Suppressor macrophage treated with lipopolysaccharide for 1 hour (primary cell): ENCODE measurements at places on chromosomes 1 and 21.

GRCh38 chr1:17717594-17718535 is 37.3 kb upstream of the ACTL8 start:
- DNase-seq: no peak

DNA sequence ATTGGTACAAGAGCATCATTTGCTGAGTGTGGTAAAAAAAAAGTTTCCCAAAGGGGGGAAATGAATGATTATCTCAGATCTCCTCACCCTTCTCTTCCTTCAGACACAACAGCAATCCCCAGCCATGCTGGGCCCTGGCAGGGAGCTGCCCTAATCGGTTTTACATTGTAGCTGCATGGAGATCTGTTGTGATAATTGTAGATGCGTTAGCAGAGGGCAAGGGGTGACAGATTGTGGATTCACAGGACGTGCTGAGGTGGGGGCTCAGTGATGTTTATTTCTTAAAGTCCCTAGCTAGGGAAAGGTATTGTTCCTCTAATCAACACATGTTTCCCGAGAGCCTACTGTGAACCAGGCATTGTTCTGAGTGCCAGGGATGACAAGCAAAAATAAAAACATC is 304.1 kb downstream of the PBX1 start:
- DNase-seq: no peak

GRCh38 chr1:37606481-37607263 is 10.9 kb upstream of the GNL2 start:
- DNase-seq: peak; percentile 63

DNA sequence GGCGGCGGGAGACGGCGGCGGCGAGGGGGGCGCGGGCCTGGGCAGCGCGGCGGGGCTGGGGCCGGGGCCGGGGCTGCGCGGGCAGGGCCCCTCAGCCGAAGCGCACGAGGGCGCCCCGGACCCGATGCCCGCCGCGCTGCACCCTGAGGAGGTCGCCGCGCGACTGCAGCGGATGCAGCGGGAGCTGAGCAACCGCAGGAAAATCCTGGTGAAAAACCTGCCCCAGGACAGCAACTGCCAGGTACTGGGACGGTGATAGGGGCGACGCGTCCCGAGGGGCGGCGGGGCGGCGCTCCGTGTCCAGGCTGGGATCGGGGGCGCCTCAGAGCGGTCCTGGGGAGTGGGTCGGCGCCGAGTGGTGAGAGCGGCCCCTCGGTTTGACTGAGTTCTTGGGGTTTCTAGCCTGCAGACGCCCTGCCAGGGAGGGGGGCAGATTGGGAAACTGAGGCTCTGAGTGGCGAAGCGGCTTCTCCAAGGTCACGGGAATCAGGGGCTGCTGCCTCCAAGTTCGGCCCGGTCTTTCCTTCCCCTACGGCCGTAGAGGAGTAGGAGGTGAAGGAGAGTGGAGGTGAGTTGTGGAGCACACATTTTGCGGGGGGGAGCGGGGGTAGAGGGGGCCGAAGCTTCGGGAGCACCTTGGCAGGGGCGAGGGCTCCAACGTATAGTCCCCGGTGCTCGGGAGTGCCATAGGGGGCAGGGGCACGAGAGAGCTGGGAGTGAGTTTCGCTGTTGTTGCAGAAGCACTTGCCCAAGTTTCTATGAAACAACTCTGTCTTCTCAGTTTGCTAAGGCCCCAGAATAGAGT is 508 bp downstream of the RAVER2 start:
- DNase-seq: peak; percentile 25

DNA sequence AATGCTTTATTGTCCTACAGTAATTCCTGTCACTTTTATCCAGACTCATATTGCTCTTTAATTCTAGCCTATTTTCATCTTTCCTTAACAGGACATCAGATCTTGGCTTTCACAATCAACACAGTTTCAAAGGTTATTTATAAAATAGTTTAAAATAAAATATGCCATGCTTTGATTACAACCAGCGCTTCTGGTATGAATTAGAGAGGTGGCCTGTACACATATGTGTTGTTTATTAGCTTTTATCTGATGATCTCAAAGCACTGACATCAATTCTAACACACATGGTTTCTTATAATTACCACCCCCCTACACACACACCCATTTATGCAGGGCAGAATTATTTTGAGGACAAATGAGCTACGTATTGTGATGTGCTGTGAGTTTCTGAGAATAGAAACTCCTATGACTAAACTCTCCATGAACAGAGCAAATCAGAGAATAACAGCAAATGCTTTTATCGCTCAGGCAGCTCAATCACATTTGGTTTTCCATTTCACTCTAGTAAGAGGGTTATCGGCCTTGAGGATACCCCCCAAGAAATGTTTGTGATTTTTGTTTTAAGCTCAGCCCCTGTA is 18.0 kb downstream of the CD247 start:
- DNase-seq: no peak

- no peak for DNase-seq
These were observed 13.9 kb upstream of the ALPL start for GRCh38 chr1:21495225-21495820.

- no peak for DNase-seq
These were observed 174.3 kb downstream of the NEK7 start for GRCh38 chr1:198330982-198331615.

- DNase-seq: no peak
These were observed 38.7 kb downstream of the CFH start for GRCh38 chr1:196690582-196690981.

- DNase-seq: no peak
These were observed 237.1 kb downstream of the TRABD2B start for GRCh38 chr1:47759936-47760629.

- no peak for DNase-seq
These were observed 50.3 kb downstream of the GRIK3 start for GRCh38 chr1:36984026-36984425.

GRCh38 chr1:44437107-44437716 is 32.2 kb downstream of the RNF220 start:
- DNase-seq: no peak

DNA sequence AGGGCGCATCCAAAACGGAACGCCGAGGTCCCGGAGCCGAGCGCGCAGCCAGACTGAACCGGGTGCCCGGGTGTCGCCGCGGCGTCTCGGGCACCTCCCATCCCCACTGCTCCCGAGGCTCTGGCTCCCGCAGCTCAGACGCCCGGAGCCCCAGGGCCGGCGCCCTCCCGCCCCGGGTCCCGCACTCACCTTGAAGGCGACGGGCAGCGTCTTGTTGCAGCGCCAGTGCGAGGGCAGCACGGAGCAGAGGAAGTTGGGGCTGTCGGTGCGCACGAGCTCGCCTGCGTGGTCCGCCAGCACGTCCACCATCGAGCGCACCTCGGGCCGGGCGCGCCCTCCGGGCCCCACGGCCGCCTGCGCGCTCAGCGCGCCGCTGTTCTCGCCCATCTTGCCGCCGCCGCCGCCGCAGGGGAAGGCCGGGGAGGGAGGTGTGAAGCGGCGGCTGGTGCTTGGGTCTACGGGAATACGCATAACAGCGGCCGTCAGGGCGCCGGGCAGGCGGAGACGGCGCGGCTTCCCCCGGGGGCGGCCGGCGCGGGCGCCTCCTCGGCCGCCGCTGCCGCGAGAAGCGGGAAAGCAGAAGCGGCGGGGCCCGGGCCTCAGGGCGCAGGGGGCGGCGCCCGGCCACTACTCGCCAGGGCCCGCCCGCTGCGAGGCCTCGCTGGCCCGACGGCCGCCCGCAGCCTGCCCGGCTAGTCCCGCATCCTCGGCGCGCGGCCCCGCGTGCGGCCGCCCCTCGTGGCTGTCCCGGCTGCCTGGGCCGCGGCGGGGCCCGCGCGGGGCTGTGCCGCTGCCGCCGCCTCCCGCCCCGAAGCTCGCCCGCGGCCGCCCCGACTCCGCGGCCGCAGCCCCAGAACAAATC is 447 bp downstream of the RUNX3 start:
- peak; percentile 86 for DNase-seq

GRCh38 chr1:190196020-190196419 is 281.6 kb downstream of the BRINP3 start:
- DNase-seq: no peak

DNA sequence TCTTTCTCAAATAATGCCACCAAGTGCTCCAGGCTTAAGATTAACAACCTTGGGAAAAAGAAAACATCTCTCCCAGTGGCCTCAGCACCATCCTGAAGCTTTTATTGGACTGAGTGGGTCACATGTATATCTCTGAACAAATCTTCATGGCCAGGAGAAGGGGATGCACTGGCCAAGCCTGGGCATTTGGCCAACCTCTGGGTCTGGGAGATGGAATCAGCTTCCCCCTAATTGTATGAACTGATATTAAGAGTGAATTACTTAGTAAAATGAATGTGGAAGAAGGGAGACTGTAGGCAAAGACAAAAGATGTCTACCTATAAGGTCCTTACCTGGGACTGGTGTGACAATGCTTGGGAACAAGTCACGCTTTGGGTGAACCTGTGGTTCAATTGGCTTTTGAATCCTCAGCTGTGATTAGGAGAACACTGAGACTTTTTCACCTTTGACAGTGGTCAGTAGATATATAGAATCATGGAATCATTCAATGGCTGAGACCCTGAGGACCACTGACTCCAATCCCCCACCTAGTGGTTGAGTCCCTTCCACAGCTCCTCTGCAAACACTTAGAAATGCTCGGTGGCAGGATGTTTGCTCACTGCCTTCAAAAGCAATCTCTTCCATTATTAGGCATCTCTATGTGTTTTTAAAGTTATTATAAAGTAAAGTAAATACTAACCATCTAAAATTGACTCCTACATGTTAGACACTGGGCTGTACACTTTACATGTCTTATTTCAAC is 102.6 kb upstream of the ATP1A1 start:
- no peak for DNase-seq

DNA sequence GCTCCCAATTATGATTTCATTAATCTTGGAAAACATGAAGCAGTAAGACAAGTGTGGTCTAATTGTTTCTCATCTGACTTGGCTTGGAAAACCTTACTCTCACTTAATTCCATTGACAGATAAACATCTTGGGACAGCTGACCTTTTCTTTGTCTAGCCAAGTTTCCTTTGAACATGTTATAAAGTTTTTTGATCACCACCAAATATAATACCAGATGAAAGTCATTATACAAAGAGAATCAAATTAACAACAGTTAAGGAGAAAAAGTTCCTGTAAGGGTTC is 50.2 kb downstream of the ALG14 start:
- DNase-seq: no peak

DNA sequence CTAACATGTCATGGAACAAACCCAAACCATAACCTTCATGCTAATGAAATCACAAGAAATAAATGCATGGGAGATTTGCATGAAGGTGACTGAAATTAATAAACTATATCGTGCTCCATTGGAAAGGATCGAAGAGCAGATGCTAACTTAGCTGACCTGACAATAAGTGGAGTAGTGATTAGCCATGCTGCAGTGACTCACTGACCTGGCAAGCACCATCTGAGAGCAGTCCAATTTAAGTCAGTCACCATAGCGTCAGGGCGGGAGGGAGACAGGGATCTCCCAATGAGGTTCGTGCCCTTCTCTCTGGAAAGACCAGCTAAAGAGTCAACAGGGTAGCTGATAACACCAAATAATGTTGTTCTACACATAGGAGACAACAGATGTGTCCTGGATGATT is 21.5 kb downstream of the OLIG2 start:
- peak; percentile 37 for DNase-seq

DNA sequence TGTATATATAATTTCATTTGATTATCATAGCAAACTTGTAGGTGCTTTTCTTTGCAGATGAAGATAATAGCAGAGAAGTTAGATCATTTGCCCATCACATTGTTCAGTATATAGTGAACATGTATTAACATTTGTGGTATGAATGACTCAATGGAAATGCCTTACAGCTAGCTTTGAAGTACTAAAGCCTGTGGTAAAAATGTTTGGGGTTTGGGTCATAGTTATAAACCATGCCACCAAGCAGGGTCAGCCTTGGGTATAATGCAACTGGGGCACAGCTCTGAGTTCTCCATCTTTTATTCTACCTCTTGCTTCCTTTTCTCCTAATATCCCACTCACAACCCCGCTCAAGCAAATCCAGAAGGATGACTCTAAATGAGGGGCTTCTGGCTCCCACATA is 141.6 kb downstream of the KCNT2 start:
- no peak for DNase-seq

DNA sequence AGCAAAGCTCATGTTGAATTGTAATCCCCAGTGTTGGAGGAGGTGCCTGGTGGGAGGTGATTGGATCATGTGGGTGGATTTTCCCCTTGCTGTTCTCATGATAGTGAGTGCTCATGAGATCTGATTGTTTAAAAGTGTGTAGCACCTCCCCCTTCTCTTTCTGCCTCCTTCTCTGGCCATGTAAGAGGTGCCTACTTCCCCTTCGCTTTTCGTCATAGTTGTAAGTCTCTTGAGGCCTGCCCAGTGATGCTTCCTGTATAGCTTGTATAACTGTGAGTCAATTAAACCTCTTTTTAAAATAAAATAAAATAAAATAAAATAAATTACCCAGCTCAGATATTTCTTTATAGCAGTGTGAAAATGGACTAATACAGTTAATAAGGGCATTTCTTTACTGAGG is 1025.7 kb downstream of the PLA2G4A start:
- no peak for DNase-seq

- no peak for DNase-seq
These were observed 48.1 kb downstream of the ABCG1 start for GRCh38 chr21:42266971-42267556.

DNA sequence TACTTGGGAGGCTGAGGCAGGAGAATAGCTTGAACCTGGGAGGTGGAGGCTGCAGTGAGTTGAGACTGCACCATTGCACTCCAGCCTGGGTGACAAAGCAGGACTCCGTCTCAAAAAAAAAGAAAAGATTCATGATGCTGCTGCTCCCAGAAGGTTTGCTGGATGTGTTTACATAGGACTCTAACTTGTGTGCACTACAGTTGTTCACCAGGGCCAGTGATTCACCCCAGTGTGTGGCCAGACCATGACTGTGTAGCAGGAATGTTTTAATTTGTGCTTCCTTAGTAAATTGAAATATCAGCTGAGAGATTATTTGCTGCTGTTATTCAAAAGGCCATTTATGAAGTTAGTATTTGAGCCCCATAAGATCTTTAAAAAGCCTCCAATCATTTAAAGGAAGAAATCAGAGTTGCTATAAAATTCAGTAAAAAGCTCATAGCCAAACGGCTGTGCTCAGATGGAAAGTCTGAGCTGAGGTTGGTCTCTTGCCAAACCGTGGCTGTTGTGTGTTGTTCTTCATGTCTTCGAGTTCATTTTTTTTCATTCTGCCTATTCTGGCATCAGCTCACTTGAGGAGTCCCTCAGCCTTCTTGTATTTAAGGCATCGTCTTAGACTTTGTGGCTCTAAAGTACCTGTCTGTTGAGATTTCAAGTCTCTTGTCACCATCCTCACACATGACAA is 18.1 kb upstream of the PGD start:
- no peak for DNase-seq

GRCh38 chr21:19011451-19011850 is 607.9 kb upstream of the TMPRSS15 start:
- no peak for DNase-seq

GRCh38 chr21:21002153-21002552 is 3.9 kb downstream of the NCAM2 start:
- no peak for DNase-seq

GRCh38 chr1:119084798-119085197 is 55.7 kb downstream of the WARS2 start:
- no peak for DNase-seq

- DNase-seq: no peak
These were observed 118.7 kb downstream of the ZP4 start for GRCh38 chr1:237772009-237772408.
